Neural cell (in vitro differentiated cells): ENCODE measurements at places on chromosomes 2 and 18. TPM values are rescaled to one million over a fixed set of nuclear protein-coding genes. Genes with fewer than 3 reads are reported as not detected.

Gene CHRND
- not detected in 2 replicates for polyA plus RNA-seq

Gene GPATCH11
- 14.7 and 17.7 TPM in 2 replicates for polyA plus RNA-seq

Gene DNAJC27
- 22.4 and 24.0 TPM in 2 replicates for polyA plus RNA-seq

Gene SGO2
- 0.73 and 1.4 TPM in 2 replicates for polyA plus RNA-seq

Gene GALNT14
- polyA plus RNA-seq = 9.0 and 15.9 TPM in 2 replicates

Gene TIGD1
- 29.3 and 29.9 TPM in 2 replicates for polyA plus RNA-seq

Gene WNT6
- not detected in 2 replicates for polyA plus RNA-seq

Gene KLHL29
- 42.4 and 48.4 TPM in 2 replicates for polyA plus RNA-seq

Gene MAP3K19
- polyA plus RNA-seq = not detected in 2 replicates
